ENCODE measurements at places on chromosomes 7 and 10. TPM values are rescaled to one million over a fixed set of nuclear protein-coding genes. Genes with fewer than 3 reads are reported as not detected.

SEPHS1 gene
- total RNA-seq, result 67.6 TPM

CUZD1 gene
- total RNA-seq, result 1.4 TPM

SOSTDC1 gene
- total RNA-seq, result not detected

KIAA1217 gene
- total RNA-seq, result 3.2 TPM

VWC2 gene
- total RNA-seq, result not detected

GSTO2 gene
- total RNA-seq, result 1.4 TPM

TMEM139 gene
- 1.1 TPM for total RNA-seq

OR2A42 gene
- not detected for total RNA-seq

SERPINE1 gene
- 712 TPM for total RNA-seq

FRMPD2 gene
- not detected for total RNA-seq

ATRNL1 gene
- total RNA-seq, result 0.30 TPM

SLC39A12 gene
- not detected for total RNA-seq

GPER1 gene
- total RNA-seq, result 0.69 TPM

SEMA4G gene
- total RNA-seq, result 10.3 TPM

LRRTM3 gene
- not detected for total RNA-seq

KLF14 gene
- total RNA-seq, result not detected

OR2A1 gene
- total RNA-seq, result not detected

CC2D2B gene
- total RNA-seq, result not detected

SGCE gene
- total RNA-seq, result 50.4 TPM

ELAPOR2 gene
- not detected for total RNA-seq

GIMAP4 gene
- not detected for total RNA-seq

SLC18A3 gene
- not detected for total RNA-seq

ZPBP gene
- total RNA-seq, result not detected

PHYHIPL gene
- total RNA-seq, result 0.29 TPM

NEUROG3 gene
- total RNA-seq, result not detected

CDC14C gene
- total RNA-seq, result not detected

SLC26A5 gene
- total RNA-seq, result not detected

BMI1 gene
- total RNA-seq, result 32.8 TPM
